RPMI8226 (cell line): ENCODE measurements at places on chromosomes 5 and 9.

GRCh38 chr9:115275753-115276152 lies 157.8 kb upstream of the TNC start:
- no peak for DNase-seq

DNA sequence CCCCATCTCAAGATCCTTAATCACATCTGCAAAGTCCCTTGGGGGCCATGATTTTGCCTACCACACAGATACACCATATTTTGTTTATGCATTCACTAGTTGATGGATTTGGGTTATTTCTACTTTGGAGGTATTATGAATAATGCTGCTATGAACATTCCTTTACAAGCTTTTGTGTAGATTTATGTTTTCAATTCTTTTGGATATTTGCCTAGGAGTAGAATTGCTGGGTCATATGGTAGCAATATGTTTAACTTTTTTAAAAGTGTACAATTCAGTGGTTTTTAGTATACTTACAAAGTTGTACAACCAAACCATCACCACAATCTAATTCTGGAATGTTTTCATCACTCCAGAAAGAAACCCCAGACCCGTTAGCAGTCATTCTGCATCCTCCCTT lies 7.8 kb upstream of the ANP32B start:
- DNase-seq = no peak

DNA sequence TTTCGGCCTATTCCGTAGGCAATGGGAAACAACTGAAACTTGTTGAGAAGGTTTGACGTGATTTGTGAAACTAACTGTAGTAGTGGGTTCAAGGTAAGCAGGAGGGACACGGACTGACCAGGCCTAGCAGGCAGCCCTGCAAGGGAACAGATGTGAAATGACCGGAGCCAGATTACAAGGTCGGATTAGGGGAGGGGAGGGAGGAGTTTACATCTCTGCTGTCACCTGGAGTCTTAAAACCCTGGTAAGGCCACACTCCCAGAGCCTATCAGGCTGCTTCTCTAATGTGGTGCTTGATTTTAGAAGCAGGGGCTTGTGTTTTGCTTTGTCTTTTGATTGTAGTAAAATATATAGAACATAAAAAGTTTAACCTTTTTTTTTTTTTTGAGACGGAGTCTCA lies 3.5 kb upstream of the SPTAN1 start:
- DNase-seq = no peak

- no peak for DNase-seq
Measured at GRCh38 chr5:108911055-108911454, 163.4 kb downstream of the FER start.

DNA sequence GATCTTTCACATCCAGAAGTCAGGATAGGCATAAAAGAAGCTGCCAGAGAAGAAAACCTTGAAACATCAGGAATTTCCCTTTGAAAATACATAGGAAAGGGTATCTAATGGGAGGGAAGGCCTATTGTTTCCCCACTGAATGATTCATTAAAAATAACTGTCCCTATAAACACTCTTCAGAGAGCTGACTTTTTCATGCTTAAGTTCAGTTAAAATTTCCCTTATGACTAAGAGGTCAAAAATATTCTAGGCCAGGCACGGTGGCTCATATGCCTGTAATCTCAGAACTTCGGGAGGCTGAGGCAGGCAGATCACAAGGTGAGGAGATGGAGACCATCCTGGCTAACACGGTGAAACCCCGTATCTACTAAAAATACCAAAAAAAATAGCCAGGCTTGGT lies 499.5 kb downstream of the ENC1 start:
- no peak for DNase-seq

- no peak for DNase-seq
Measured at GRCh38 chr9:71822456-71822855, 54.1 kb upstream of the CEMIP2 start.

GRCh38 chr5:16693879-16694278 lies 77.1 kb upstream of the RETREG1 start:
- DNase-seq = no peak

GRCh38 chr5:132224716-132225115 lies 2.9 kb downstream of the P4HA2 start:
- DNase-seq = no peak

DNA sequence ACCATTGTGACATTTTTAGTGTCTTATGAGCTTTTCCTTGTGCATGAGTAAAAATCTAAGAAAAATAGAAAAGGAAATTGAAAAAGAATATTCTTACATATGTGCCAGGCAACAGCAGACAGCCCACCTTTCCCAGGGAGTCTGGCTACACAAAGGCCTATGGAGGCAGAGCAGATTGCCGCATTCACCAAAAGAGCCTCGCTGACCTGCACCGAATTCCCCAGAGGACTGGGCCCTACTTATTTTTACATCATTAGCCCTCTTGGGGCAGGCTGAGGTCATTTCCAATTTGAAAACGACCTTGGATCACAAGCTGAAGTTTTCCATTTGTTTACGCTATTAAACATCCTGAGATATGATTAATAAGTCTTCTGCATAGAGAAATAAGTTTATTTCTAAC lies 66.2 kb upstream of the WDR41 start:
- no peak for DNase-seq

DNA sequence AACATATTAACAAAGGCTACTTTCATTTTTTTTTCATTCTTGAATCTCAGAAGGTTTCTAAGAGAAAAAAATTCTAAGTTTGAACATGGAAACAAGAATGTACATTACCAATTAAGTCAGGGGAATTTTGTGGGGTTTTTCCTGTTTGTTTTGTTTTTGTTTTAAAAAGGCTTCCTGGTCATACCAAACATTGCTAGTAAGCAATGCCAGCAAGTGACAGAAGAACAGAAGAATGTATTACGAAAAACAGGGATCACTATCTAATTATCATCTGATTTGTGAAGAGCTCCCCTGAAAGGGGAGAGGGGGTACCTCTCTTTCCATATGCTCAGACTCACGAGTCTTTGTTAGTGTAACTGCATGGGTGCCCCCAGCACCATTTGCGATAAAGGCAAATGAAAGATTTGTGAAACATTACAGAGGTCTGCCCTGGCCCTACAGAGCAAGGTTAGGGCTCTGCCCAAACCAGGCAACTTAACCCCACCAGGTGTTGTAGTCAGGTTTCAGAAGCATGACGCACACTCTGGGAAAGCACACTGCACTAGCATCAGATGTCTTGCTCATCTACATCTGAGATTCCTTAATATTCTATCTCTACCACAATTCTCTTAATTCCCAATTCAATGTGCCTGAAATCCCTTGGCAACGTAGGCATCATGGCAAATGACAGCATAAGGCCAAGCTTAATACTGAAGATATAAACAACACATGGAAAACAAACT lies 268.2 kb downstream of the MLLT3 start:
- DNase-seq = no peak

DNA sequence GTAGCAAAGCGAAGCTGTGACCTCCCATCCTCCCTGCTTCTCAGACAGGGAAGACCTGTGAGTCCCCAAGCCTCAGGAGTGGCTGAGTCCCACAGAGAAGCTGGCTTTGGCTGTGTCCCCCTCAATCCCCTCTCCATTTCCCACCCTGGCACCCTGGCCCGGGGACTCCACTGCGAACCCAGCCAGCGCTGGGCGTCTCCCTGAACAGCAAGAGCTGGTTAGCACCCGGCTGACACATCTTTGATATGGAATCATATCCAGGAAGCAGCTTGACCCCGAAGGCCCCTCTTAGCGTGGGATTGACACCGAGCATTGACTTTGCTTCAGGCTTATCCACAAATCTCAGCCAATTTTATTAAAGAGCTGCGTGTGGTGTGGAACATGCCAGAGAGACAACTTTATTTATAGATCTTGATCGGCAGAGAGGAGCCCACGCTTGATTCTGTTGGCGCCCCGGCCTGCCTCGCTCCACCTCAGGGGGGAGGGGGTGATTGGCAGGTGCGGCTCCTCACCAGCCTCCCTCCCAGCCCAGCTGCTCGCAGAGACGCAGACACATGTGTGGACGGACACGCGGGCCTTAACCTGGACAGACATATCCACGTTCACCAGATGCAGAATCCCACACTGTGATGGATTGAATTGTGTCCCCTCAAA lies 120.7 kb upstream of the MVB12B start:
- no peak for DNase-seq

DNA sequence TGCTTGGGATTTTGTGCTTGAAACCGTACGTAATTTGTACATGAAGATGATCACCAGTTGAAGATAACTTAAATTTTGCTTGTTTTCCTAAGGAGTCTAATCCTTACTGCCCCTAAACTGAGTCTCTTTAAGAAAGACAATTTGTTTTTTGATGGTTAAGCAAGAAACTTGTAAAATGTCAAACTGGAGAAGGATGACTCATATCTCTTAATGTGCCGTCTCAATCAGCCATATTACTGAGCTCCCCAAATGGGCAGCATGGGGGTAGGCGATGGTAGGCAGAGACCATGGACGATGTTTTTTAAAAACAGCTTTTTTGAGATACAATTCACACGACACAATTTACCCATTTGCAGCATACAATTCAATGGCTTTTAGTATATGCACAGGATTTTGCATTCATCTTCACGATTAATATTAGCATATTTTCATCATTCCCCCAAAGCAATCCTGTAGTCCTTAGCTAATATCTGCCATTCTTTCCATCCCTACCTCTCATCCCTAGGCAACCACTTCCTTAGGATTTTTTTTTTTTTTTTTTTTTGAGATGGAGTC lies 14.3 kb downstream of the ARHGAP26 start:
- DNase-seq = no peak

DNA sequence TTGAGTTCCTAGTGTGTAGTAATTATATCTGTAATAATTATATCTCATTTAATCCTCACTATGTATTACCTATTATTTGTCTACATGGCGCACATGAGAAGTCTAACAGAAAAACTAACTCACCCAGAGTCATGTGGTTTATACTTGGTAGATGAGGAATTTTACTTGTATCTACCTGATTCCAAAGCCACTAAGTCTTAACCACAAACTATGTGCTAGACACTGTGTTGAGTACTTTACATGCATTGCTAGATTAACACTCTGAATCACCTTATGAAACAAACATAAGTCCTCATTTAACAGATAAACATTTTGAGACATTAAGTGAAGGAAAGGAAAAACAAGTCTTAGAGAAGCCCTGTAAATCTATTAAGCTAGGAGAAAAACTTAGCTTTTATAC lies 404.8 kb downstream of the TLR4 start:
- DNase-seq = no peak
